ENCODE measurements at places on chromosomes 1 and 21.

GRCh38 chr1:54352755-54353154 is 53.4 kb downstream of the SSBP3 start:
- DNase-seq = no peak

DNA sequence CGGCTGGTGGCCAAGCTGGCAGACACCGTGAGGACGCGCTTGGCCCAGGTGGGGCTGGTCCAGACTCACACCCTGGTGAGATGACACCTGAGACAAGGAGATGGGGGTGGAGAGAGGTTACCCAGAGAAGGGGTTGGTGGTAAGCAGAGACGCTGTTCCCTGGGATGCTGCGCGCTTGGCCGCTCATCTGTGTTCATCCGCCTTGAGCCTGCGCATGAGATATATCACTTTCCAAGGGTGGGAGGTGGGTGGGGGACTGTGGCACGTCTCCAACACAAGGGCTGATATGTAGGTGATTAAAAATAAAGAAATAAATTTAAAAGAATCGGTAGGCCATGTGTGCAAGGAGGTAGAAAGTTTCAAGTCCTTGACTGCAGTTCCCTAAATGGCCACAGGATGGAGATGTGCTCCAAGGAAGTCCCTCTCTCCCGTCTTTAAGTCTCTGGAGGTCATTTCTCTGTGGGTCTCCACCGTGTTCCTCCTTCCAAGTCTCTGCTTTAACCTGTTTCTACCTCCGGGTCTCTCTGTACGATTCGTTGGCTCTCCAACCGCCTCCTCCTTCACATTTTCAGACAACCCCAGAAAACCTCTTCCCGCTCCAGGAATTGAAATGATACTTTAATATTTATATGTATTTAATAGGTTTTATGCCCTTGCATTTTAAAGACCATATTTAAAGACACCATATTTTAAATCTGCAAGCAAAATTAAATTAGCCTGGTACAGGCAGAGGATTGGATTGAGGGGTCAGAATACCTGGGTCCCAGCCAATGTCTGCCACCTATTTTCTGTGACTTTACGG is 4.5 kb downstream of the TTC24 start:
- DNase-seq = peak; percentile 73

- DNase-seq = no peak
Observed at GRCh38 chr1:22619252-22619651, 17.2 kb upstream of the C1QA start.

- DNase-seq = peak; percentile 37
Observed at GRCh38 chr1:150543500-150544143, 5.6 kb upstream of the ADAMTSL4 start.

GRCh38 chr1:51264451-51264850 is 28.4 kb downstream of the RNF11 start:
- no peak for DNase-seq

DNA sequence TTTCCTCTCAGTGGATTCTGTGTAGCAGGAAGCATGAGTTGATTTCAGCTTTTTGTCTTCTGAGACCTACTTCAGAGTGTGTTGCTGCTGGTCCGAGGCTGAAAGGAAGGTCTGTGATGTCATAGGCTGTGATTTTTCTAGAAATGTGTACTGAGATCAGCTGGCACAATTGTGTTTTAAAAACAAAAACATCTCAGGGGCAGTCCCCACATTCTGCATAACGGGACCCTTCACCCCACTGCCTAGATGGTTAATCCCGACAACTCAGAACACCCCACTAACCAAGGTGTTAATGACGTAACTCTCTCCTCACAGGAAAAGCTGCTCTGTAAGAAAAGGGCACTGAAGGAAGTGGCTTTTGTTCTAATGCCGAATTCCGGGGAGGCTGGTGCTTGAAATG is 59.8 kb upstream of the PPP2R5A start:
- DNase-seq = no peak

GRCh38 chr1:2148691-2149090 is 45.9 kb downstream of the FAAP20 start:
- DNase-seq = no peak

- peak; percentile 31 for DNase-seq
Observed at GRCh38 chr1:237713916-237714315, 176.8 kb downstream of the ZP4 start.

DNA sequence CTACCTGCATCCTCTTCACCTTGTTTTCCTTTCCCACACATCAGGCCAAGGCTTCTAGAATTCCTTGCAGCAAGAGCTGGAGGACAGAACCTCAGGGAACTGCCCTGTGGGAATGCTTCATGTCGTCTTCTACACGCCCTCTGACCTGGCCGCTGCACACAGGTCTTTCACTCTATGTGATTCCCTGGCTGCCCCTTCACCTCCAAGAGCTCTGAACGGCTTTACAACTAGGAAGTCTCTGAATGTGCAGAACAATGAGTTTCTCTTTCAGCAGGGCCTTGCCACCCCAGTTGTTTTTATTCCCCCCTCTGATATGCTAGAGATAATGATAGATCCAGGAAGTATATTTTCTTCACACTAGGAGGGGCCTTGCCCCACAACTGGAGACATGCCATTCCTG is 142.6 kb downstream of the CLIC6 start:
- DNase-seq = no peak

- peak; percentile 71 for DNase-seq
Observed at GRCh38 chr21:40613546-40614030, 233.4 kb downstream of the DSCAM start.

- DNase-seq = no peak
Observed at GRCh38 chr1:107401704-107402103, 260.9 kb downstream of the NTNG1 start.

- no peak for DNase-seq
Observed at GRCh38 chr1:10431070-10431730, 967 bp downstream of the CENPS start.

DNA sequence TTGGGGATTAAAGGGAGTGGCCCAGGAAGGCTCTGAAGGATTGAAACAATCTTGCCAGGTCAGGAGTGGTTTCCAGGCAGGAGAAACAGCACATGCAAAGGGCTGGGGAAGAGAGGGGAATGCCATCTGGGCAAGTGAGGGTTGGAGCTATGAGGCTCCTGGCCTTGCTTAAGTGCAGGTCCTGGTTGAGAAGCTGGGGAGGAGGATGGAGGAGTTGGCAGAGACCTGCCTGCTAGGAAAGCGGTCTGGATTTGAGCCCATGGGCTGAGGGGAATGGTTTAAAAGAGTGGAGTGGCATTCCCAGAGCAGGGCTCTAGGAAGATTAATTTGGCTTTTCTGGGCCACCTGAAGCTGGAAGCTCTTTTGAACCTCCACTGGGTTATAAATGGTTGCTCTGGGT is 9.2 kb downstream of the IGSF21 start:
- DNase-seq = no peak

- DNase-seq = no peak
Observed at GRCh38 chr1:230979389-230979716, 459 bp downstream of the ARV1 start.

- DNase-seq = no peak
Observed at GRCh38 chr1:68149907-68150306, 82.4 kb downstream of the WLS start.

- peak; percentile 91 for DNase-seq
Observed at GRCh38 chr1:2049718-2050431, at the start of gene PRKCZ. Gene PRKCZ, plus strand, starts transcription at chr1:2050411. Its CDS starts 220 bp downstream, at chr1:2050631.

Measured in NCI-H1436 (cell line).